ENCODE measurements at places on chromosomes 5 and 9. TPM values are rescaled to one million over a fixed set of nuclear protein-coding genes. Genes with fewer than 3 reads are reported as not detected.

The SLC36A2 gene
- not detected for total RNA-seq

The ANKRD55 gene
- total RNA-seq = not detected

The ASS1 gene
- 4.0 TPM for total RNA-seq

The TTC16 gene
- total RNA-seq = not detected

The PCDHA5 gene
- total RNA-seq = not detected

The DND1 gene
- total RNA-seq = not detected

The ORM1 gene
- 0.57 TPM for total RNA-seq

The SLC36A3 gene
- total RNA-seq = not detected

The THG1L gene
- total RNA-seq = 6.1 TPM

The PDE6A gene
- total RNA-seq = 0.02 TPM

The PARP8 gene
- total RNA-seq = 4.1 TPM

The PCDHA7 gene
- not detected for total RNA-seq

The KLF9 gene
- total RNA-seq = 20.7 TPM

Measured in M059J (cell line).